ENCODE measurements at places on chromosomes 12 and 14.
A peak's percentile ranks its signal among the peaks of the same experiment; 100 is the strongest.

GRCh38 chr12:96402061-96402460, 1.8 kb upstream of the CDK17 start:
- no peak for DNase-seq

DNA sequence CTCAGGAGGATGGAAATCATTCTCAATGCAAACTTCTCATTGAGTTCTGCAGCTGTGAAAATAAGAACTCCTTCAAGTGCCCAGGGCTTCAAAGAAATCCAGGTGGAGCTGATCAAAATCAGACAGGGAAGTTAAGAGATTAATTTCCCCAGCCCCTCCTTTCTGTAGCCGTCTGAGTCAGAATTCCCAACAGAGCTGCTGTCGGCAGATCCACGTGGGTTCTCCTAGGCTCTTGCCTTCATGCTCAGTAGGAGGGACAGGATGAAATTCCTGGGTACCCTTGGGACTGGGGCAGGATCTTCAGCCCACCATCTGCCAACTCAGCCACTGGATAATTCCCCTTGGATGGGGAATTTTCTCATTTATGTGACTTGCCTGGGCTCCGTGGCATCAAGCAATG, 13.3 kb downstream of the TGFB3 start:
- DNase-seq = no peak

GRCh38 chr14:50360851-50361250, 35.8 kb downstream of the CDKL1 start:
- no peak for DNase-seq

DNA sequence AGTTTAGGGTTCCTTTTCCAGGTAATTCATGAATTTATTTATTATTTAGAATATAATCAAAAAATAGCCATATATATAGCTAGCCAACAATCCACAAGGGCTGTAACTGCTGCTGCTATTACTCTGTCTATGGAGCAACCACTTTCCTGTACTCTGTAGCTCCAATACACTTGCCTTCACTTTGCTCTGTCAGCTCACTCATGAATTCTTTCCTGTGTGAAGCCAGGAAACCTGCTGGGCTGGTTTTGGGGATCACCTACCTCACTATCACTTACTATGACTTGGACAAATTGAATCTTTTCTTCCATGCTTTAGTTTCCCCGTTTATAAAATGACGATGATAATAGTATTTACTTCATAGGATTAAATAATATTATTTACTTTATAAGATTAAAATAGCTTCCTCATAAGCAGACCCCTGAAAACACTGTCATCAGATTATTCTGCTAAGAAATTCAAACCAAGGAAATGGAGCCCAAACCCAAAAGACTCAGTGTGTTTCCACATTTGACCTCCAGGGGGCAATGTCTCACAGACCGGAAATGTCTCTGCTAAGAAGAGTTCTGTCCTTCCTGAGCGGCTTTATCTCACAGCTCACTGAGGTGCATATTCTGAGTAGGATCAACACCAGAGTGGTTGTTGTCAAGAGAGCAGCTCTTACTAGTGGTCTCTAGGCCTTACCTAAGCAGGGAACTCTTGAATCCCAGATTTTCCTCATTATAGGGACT, 457.1 kb downstream of the DAD1 start:
- DNase-seq = no peak

GRCh38 chr14:92534932-92535643, 21.5 kb downstream of the RIN3 start:
- no peak for DNase-seq

DNA sequence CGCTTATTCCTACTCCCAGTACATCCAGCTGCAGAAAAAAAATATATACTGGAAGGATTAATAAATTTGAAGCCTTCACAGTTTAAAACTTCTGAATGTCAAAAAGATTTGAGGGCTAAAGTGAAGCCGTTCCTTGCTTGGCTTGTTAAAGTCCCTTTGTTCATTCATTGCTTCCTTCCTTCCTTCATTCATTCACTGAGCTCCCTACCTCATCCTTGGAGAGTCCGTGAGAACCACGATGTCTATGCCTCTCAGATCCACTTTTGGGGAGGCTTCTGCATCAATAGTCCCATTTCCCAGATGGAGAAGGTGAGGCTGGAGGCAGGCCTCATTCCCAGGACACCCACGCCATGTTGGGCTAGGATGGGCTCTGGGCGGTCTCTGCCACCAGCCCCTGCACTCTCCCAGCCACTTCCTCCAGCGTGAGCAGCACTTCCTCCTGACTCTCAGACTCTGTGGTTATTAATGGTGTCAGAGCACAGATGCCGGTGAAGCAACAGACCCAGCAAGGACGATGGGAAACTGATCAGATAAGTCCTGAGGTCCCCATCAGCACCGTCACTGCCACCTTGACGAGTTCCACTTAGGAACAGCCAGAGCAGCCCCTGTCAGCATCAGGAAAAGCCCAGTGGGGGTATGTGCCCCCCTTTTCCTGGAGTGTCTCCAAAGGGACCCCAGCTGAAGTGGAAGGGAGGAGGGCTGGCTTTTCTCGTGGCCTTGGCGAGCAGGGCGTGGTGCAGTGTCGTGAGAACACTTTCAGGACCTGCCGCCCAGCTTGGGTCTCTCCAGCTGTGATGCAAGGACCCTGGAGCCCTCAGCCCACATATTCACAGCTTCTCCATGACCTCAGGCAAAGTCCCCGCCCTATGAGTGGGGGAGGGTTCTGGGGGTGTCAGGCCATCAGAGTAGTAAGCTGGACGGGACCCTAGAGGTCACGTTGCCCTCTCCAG, 21.2 kb downstream of the ASB2 start:
- no peak for DNase-seq

DNA sequence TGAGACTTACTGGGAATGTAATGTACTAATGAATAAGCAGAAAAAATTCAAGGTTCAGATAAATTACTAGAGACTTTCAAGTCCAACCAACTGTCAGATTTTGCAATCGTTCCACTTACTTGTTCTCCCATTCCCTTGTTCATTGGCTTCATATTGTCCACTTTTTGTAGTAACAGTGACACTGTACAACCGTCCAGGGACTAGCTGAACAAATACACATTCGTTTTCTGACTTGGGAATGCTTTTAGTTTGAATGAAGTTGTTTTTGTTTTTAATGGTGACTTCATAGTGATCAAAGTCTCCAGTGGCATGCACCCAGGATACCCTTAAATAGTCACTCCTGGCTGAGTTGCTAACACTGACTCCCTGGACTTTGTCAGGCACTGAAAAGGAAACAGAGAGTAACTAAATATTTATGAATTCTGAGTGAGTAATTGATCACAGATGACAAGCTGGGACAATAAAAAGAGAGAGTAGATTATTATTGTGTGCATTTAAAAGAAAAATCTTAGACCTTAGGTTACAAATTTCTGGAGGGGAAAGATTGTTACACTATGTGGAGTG, 65.4 kb downstream of the PTPRB start:
- DNase-seq = no peak

DNA sequence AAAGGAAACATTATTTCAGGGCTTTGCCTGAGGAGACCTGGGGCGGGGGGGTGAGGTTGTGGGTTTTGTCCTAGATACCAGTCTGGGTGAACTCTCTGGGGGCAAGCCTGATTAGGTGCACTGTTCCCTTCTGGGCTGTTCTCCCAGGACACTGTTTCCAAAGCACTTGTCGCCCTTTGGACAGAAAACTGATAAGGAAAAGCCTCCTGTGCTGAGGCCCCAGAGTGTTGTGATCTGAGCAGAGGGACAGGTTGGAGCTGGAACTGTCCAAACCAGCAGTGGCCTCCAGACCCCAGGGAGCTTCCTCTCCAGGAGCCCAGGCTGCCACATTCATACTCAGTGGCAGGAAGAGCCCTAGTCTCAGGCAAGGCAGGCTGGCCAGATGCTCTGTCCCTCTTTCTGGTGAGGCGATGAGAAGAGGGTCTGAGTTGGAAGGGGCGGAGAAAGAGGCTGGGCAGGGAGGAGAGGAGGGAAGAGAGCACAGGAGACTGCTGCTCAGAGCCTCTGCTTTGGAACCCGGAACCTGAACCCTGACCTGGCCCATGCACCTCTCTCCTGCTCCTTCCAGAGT, 1.9 kb downstream of the GALNT16 start:
- DNase-seq = no peak

DNA sequence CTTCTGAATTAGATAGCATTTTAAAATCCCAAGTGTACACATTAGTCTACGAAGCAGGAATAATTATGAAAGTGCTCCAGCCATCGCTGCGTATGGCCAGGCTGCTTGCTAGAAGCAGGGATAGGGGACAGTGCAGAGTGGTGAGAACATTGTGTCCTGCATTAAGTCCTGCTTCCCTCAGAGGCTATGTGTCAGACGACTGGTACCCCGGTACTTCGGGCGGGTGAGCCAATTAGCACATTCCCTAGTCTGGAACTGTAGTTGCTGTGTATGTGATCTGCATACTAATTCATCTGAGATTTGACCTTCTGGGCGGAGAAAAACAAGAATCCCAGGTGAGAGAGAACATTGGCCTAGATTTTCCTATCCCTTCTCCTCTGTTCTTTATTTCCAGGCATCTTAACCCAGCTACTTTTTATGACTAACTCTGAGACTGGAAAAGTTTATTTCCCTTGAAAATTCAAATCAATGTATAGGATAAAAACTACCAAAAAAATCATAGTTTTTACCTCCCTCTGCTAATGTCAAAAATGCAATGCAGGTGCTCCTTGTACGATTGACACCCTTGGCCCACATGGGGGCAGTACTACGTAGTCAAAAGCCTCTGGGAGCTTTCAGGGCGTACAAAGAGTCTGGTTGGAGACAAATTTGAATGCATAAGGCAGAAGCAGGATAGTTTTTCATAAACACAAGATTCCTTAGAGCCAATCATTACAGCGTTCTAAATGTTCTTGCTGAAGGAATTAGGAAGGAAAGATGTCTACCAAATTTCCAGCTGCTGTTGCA, 764.3 kb downstream of the NOVA1 start:
- DNase-seq = peak; percentile 35

DNA sequence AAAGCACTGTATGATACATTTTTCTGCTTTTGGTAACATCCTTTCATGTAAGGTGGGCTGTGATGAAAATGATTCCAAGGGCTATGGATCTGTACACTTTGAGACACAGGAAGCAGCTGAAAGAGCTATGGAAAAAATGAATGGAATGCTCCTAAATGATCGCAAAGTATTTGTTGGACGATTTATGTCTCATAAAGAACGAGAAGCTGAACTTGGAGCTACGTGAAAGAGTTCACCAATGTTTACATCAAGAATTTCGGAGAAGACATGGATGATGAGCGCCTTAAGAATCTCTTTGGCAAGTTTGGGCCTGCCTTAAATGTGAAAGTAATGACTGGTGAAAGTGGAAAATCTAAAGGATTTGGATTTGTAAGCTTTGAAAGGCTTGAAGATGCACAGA, 22.1 kb upstream of the SRGAP1 start:
- no peak for DNase-seq

DNA sequence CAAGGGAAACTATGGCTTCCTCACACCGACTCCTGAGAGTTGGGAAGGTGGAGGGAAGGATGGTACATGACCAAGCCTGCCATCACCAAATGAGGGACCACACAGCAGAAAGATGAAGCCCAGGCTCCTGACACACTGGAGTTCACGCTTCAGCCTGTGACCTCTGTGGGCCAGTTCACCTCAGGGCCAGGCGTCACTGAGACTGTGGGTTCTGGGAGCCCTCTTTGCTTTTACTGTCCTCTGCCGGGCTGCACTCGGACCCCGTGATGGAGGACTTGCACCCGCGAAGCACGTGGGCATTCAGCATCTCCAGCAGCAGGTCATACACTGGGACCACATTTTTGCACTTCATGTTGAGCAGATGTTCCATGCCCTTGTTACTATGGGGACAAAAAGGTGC, 61.2 kb downstream of the ESR2 start:
- no peak for DNase-seq

DNA sequence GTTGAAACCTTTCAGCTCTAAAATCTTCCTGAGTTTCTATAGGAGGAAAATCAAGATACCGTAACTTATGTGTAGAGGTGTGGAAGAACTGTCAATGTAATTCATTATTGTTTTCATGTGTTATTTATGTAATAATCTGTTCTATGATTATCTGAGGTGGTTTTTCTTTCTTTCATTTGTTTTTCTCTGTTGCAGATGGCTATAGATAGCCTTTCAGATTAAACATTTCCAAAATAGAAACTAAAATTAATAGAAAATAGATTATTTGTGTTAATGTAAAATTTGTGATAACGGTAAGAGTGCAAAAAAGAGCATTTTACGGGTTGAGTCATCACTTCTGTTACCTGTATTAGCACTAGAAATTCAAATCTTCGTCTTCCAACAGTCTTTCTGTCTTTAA, 128.8 kb downstream of the SYNE2 start:
- no peak for DNase-seq

DNA sequence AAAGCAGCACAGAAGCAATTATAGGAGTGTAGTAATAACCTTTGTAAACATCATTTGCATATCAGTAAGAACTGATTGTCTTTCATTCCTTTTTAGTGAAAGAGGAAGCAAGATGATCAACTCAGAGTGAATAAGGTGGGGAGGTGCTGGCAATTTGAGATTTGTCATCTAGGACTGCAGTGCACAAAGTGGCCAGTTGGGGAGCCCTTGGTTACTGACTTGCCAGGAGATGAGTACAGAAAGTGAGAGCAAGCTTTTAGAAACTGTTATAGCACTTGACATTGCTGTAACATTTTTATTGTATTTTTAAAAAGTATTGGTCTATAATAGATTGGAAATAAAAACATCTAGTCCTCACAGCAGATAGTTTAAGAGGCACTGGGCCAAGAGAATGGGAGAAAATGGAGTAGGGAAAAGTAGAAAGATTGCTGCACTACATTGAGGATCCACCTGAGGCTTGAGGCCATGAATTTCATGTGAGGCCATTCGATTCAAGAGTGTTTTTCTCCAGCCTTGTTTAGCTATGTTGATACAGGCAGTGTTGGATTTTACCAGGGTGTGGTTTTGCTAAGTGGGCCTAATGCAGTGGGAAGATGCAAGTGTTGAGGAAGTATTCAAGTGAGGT, 98.2 kb downstream of the SNAPC1 start:
- DNase-seq = no peak

DNA sequence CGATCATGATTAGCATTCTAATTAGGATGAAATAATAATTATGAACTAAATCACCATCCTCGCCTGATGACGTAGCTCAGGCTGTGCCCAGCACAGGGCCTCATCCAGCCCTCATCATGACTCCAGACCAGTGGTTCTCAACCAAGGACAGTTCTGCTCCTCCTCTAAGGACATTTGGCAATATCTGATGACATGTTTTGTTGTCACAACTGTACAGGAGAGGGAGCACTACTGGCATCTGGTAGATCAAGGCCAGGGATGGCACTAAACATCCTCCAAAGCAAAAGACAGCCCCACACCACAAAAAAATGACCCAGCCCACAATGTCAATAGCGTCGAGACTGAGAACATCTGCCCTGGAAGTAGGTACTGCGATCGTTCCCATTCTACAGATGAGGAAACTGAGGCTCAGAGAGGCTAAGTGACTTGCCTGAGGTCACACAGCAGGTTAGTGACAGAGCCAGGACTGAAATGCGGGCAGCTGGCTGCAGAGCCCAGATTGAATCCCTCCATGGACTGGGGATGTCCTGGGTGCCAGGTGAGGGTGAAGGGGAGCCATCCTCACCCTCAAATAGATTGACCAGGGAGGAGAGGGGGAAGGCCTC, 15.5 kb downstream of the TRPV4 start:
- no peak for DNase-seq

GRCh38 chr14:79473651-79474050, 737.7 kb downstream of the DIO2 start:
- DNase-seq = no peak

- no peak for DNase-seq
Measured at GRCh38 chr12:57299514-57300016, 48.6 kb upstream of the STAC3 start.

Data from amygdala (tissue), 56 donors.